Spleen (tissue), 13 donors: ENCODE measurements at places on chromosomes 3 and 15.

DNA sequence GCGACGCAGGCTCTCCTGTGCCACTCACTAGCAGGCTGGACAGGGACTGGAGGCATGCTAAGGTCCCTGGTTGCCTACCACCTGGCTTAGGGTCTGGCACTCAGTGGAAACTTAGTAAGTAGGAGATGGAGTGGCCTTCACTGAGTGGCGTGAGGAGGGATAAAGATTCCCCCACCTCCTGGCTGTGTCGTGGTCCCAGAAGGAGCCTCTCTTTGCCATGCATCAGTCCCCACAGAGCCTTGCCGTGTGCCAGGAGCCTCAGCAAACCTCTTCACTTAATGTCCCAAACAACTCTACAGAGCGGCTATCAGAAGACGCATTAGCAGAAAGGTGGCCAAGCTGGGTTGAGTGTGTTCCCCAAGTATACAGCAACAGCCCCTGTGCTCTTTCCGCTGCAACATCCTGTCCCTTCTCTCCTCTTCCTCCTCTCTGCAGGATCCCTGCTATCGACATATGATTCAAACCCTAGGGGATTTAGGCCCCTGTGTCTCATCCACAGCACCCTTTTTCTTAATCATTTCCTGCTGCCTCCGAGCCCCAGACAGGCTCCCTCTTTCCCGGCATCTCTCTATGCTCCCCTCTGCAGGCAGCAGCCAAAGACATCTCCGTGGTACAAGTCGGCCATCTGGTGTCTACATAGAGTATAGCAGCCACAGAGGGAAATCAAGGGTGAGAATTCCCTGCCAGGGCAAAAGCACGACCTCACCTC is 66.7 kb downstream of the SLC6A1 start:
- no peak for DNase-seq

DNA sequence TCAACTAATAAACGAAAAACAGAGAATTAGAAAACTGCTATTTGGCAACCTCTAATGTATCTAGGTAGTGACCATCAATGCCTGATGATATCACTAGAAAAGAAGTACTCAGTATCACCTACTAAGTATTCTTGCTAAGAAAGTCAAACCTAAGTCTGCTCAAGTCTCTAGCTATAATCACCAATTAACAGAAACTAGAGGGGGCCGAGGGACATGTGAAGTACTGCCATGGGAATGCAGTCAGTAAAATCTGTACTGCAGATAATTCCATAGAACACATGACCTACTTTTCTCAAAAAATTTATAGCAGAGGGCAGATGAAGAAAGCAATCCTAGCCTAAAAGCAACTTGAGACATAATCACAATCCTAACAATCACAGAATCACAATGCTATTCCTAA is 51.4 kb downstream of the CPEB1 start:
- DNase-seq = no peak

DNA sequence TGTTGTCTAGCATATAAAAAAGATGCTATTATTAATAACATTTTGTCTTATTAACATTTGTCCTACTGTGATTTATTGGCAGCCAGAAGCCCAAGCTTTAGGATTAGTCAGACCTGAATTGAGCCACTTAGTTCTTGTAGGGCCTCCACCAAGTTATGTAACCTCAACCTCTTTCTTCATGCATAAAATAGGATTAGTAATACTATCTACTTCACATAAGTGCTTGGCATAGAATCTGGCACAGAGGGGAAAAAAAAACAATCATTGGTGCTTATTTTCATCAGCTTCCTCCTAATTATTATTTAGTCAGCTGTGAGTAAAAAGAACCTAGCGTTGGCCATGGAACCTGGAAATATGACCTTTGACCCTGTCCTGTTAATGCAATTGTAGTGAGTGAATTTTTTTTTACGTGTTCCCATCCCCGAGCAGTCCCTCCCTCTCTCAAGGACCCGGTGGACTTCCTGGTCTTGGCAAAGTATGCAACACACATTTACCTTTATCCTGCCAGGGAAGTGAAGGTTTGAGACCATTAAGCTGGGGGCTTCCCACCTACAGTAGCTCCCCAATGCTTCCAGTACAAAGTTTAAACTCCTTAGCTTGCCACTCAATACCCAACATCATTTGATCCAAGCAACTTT is 136.8 kb downstream of the FHIT start:
- no peak for DNase-seq

- no peak for DNase-seq
Observed at GRCh38 chr3:81585056-81585455, 176.4 kb downstream of the GBE1 start.

GRCh38 chr3:71578054-71578751 is 5.3 kb downstream of the FOXP1 start:
- no peak for DNase-seq

DNA sequence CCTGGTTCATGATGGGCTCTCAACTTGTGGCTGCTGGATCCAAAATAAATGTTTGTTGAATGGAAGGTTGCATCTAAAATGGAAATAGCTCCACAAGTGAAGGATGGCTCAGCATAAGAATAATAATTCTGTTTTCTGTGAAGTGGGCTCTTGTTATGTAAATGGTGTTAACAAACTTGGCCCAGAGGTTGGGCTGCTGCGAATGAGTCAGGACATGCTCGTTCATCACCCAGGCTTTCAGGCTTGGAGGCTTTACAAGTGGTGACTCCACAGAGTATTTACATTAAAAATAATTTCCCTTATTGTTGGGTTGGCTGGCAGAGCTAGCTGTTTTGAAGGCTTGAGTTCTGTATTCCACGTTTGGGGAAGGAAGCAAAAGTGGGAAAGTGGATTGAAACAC is 60.5 kb downstream of the ITGB5 start:
- DNase-seq = no peak

DNA sequence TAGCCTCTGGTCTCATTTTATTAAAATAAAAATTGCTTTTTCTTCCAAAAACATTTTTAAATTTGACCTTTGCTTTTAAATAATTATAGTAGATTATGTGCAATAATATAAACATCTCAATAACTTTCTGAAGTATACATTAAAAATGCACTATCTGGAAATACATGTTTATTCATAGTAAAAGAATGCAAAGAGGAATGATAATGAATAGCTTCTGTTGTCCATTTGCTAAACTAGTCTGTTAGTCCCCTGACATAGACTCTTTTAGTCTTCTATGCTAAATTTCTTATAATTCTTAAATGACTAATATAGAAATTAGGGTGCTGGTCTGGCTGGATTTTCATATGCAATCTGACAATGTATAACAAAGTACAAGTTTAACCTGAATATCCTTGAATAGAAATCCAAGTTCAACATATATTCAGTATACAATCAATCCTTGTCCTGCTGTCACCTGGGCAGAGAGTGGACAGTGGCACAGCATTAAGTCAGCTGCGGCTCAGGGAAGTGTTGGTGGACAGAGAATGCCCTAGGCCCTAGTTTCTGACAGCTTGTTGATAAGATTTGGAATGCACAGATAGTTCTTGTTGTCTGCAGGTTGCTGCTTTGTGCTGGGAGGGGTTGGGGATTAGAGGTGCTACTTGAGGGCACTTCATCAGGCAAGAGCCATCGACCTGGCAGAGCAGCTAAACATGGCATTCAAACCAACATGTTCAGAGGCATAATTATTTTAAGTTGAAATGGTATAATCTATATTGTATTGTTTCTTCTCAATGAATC is 161.7 kb downstream of the MBNL1 start:
- no peak for DNase-seq

DNA sequence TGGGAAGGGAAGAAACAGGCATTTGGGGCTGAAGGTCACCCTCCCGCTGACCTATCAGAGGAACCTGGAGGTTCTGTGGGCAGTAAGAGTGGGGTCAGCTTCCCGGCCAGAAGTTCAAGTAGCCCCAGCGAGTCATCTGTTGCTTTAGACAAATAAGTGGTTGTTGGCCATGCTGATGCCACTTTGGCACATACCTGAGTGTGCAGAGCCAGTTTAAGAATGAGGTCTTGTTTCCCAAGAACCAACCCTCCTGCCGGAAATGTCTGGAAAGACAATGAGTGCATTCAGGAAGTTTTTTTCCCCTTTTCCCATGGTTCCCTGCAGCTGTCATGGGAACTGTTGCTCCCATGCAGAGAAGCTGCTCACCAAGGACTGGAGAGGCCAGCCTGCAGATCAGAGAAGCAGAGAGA is 166.7 kb downstream of the ZNF621 start:
- no peak for DNase-seq

DNA sequence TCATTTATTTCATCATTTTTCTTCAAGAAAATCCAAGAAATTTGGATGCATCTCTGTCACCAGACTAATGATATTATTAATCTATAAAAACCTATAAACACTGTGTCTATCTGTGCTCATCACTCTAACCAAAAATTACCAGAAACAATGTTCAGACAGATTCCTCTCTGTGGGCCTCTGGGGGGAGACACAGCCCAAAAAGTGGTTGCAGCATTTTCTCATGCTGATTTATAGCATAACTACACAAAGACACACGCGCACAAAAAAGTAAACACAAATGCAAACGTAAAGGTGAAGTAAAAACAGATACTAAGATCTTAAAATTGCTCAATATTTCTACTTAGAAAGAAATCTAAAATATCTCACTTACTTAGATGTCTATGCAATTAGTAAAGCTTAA is 976.0 kb downstream of the GBE1 start:
- no peak for DNase-seq

DNA sequence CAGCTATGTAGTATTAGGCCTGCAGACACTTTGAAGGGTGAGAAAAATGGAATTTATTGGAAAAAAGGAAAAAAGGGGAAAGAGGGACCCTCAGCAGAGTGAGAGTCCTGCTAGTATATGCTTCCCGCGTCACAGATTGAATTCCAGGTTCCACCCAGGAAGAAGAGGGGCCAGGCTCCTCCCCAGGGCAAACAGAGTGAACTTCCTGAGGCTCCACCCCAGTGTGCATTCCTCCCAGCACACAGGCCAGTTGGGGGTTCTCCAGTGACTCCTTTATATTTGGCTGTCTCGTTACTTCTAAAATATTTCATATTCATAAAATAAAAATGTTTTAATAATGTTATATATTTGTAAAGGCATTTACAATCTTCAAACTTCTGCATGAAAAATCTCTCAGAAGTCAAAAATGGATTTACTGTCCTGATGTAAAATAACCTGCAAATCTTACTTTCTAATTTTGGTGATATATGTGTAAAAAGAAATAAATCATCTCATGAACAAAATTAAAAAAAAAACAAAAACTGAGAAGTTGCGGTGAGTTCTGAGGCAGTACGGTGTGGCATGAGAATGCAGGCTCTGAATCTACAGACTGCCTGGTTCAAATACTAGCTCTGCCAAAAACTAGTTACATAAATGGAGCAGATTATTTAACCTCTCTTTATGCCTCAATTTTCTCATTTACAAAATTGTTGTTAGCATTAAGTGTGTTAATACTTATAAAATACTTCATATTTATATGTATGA is 175.8 kb upstream of the P2RY1 start:
- no peak for DNase-seq

GRCh38 chr15:29242456-29243242 is 27.0 kb downstream of the NSMCE3 start:
- DNase-seq = no peak

DNA sequence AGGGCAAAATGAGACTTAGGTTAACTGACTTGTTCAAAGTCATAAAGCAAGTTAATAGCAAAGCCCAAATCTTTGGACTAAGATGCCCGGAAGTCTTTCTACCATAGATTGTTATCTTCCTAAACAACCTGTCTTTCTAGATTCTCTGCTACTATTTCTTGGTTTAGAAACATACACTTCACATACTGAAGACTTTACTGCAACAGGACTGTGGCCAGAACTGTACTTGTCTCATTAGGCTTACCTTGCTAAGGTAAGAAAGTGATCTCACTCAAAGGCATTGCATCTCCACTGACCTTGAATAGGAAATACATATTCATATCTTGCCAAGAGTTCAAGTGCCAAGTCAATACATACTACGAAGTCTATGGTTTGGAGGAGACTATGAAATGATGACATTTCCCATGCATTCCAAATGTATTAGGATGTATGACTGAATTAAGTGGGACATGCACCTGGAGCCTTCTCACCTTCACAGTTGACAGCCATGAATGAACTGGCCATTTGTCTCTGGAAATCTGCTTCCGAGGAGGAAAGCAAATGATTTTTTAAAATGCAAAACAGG is 5.0 kb downstream of the ZDHHC3 start:
- no peak for DNase-seq

DNA sequence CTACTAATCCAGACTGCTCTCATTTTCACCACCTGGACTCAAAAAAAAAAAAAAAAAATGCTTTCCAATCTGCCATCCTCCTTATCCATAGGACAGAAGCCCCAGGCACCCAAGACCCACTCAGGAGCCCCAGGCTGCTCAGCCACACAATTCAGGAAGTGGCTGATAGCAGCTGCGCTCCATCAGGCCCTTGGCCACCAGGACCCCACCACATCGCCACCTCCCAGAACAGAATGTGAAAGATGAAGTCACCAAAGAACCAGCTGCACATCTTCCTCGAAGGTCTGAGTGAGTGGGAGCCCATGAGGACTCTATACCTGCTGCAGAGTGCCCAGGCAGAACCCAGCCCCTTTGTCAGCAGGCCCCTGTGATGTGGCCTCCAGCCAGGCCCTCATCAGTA is 19.5 kb downstream of the POC1A start:
- no peak for DNase-seq

GRCh38 chr3:185649414-185649813 is 63.3 kb downstream of the SENP2 start:
- no peak for DNase-seq

- DNase-seq = peak; percentile 33
Observed at GRCh38 chr3:14775011-14775410, 43.8 kb upstream of the FGD5 start.

DNA sequence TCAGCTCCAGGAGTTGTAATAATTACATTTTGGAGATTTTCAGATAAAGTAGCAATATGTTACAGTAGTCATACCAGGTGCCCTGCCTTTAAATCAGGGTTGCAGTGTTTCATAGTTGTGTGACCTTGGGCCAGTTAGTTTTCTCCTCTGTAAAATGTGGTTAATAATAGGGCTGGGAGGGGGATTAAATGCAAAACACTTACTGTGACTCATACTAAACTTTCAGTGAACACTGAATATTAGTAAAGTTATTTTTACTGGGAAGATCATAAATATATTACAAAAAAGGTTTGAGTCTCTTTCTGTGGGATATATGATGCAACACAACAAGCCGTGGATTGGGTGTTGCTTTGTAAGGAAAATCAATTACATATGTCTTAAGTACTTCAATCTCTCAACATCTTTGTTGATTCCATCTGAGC is 1.1 kb upstream of the EBLN2 start:
- no peak for DNase-seq

DNA sequence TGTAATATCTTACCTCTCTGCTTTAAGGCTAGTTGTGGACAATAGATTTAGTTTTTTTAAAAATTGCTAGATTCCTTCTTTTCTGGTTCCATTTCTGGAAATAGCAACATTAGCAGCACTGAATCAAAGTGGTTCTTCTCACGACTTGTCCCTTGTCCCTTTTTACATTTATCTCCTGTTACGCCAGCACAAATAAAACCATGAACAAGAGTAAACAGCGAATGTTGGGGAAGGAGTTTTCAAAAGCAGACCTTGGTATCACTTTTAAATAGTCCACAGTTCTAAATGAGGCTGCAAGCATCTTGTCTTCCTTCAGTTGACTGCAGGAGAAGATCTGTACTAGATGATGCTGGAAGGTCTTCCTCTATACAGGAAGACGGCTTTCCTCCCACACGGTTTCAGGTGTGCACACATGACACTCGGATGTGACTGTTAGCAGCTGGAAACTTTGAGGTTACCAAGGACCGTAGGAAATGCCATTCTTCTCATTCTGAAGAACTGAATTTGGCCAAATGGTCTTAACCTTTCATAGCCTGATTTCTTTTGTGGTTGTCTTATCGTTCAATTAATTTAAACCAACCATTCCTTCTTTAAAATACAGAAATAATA is 251.0 kb upstream of the ICE2 start:
- no peak for DNase-seq

GRCh38 chr3:7215706-7216105 is 354.8 kb downstream of the GRM7 start:
- no peak for DNase-seq
